ENCODE measurements at places on chromosomes 12 and 14.

- DNase-seq: no peak
Measured at GRCh38 chr14:65637780-65638179, 225.2 kb downstream of the FUT8 start.

- no peak for DNase-seq
Measured at GRCh38 chr14:29085546-29085945, 319.0 kb downstream of the FOXG1 start.

GRCh38 chr12:102616692-102617091 is 136.3 kb upstream of the IGF1 start:
- no peak for DNase-seq

- DNase-seq: no peak
Measured at GRCh38 chr12:29901585-29901984, 117.8 kb upstream of the TMTC1 start.

GRCh38 chr14:54259821-54260220 is 137.0 kb upstream of the CDKN3 start:
- no peak for DNase-seq

DNA sequence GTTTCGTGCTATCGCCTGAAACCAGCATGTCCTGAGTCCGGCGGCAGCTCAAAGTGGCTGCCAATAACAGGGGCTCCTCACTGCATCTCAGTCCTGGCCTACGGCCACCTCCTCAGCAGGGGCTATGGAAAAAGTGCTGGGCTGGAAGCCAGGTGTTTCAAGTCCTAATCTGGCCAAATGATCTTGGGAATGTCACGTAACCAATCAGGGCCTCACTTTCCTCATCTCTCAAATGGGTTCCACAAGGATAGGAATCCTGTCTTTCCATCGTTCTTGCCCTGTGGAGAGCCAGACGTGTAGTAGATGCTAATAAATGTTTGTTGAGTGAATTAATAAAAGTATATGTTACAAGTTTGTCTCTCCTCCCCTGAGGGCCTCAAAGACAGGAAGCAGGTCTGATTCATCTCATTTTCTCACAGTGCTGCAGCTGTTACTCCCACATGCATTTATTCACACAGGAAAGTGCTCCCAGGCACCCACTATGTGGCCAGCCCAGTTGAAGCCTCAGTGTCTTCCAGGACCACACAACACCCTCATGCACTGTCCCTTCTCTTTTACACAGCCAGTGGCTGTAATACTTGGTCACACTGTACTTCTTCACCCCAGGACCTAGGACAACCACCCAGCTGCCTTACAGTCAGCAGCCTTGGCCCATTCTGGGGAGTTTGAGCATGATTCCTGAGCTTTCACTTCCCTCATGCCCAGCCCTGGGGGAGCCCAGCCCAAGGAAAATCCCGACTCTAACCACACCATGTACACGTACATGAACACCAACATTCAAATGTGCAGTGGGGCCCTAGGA is 5.0 kb downstream of the CMKLR1 start:
- no peak for DNase-seq

GRCh38 chr14:74863274-74863673 is 12.7 kb downstream of the PROX2 start:
- no peak for DNase-seq

- DNase-seq: no peak
Measured at GRCh38 chr14:26549571-26549970, 48.3 kb downstream of the NOVA1 start.

DNA sequence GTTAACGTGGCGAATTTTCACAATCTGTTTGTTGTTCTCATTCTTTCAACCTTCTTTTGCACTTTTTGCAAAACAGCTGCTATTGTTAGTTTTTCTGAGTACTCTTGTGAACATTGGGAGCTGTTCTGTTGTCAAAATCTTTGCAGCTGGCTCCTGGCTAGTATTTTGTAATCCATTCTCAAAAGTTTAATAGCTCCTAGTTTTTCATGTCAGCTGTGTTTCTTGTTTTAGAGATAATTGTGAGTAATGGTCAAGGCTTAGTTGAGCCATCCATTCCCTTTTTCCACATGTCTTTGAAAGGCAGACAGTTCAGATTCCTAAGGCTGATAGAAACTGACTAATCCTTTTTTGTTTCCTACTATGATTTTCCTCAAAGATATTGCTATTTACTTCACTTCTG is 39.1 kb upstream of the CRADD start:
- DNase-seq: no peak

DNA sequence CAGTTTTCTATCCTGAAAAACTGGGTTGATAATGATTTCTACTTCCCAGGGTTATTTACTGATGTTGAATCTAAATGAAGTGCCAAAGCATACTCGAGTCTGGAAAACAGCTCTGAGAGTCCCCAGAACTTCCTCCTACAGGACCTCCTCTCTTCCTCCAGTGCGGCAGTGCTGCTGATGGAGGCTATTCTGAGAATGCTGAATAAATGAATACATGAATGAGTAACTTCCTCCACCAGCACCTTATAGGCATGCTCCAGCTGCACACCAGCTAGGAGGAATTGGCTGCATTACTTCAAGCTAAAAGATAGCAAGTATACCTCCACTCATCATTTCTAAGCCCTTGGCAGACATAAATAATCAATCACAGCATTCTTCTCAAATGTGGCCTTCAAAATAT is 448.8 kb upstream of the CCDC196 start:
- no peak for DNase-seq

GRCh38 chr12:62631471-62632410 is 165.1 kb downstream of the MON2 start:
- DNase-seq: no peak

DNA sequence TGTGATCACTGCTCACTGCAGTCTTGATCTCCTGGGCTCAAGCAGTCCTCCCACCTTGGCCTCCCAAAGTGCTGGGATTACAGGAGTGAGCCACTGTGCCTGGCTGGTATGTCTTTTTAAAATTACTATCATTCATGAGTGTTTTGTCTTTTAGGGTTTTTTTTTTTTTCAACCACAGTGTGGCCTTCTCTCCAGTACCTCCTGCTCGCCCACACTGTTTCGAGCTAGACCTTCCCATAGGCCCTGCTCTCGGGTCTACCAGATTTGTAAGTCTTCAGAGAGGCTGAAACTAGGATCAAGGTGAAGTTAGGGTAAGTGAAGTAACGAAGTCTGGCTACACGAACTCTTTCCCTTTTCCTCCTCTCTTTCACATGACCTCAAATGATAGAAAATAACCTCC is 1.5 kb downstream of the BIN2 start:
- no peak for DNase-seq

DNA sequence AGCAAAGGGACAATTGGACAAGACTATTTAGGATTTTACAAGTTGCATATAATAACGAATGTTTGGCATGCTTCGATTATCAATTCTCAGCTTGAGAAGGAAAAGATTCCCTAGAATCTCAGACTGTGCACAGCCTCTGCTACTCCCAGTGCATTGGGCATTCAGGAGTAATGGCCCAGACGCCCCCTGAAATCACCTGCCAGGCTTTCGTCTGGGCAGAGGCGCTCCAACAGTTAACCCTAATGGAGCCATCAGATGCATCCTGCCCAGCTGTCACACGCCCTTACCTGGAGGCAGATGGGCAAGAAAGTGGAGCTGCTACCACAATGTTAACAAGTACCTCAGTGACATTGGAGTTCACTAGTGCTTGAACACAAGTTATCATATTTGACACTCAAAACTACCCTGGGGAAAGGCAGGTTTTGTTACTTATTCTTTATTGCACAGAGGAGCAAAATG is 927 bp upstream of the LRP6 start:
- DNase-seq: no peak

- DNase-seq: no peak
Measured at GRCh38 chr14:101217616-101218371, 314.3 kb upstream of the RTL1 start.

Measured in activated CD8-positive, alpha-beta memory T cell treated with anti-CD3 and anti-CD28 coated beads for 1 hour (primary cell).